SK-N-SH (cell line): ENCODE measurements at places on chromosomes 2 and 18.

DNA sequence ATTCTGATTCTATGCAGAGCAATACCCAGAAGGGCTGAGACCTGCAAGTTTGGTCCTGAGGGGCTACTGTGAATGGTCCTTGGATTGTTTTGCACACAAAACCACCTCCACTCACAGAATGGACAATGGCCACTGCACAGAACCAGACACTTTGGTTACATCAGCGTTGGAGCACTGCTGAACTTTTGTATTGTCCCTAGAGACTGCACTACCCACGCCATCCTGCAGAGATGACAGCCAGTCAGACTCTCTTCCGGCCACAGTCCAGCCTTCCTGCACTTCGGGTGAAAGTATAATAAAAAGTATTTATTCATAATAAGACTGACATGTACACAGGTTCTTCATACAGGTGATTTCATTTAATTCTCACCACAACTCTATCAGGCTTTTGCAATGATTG lies 35.7 kb downstream of the CELF4 start:
- no peak for DNase-seq

DNA sequence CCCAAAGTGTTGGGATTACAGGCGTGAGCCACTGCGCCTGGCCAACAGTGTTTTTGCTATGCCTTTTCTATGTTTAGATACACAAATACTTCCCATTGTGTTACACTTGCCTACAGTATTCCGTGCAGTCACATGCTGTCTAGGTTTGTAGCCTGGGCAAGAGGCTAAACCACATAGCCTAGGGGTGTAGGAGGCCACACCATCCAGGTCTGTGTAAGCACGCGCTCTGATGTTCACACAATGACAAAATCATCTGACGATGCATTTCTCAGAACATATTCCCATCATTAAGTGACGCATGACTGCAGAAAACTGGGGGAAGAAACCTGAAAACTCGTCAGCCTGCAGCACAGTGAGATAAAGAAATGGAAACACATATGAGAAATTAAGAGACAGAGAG lies 46.1 kb upstream of the TWIST2 start:
- DNase-seq, result no peak

DNA sequence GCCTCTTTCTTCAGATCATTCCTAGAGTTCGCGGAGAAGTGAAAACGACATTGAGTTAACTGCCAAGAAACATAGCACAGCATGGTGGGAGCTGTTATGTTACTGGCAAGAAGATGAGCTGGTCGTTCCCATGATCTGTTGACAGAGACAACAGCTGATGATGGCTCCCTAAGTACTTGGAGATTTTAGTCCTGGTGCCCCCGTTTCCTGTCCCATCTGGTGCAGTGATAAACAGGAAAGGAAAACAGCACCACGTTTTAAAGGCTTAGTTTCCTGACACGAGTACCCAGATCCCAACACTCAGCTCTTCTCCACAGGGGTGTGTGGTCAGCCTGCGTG lies 56.4 kb upstream of the KCNG2 start:
- no peak for DNase-seq

GRCh38 chr2:10717628-10718027 lies 3.8 kb upstream of the ATP6V1C2 start:
- no peak for DNase-seq

DNA sequence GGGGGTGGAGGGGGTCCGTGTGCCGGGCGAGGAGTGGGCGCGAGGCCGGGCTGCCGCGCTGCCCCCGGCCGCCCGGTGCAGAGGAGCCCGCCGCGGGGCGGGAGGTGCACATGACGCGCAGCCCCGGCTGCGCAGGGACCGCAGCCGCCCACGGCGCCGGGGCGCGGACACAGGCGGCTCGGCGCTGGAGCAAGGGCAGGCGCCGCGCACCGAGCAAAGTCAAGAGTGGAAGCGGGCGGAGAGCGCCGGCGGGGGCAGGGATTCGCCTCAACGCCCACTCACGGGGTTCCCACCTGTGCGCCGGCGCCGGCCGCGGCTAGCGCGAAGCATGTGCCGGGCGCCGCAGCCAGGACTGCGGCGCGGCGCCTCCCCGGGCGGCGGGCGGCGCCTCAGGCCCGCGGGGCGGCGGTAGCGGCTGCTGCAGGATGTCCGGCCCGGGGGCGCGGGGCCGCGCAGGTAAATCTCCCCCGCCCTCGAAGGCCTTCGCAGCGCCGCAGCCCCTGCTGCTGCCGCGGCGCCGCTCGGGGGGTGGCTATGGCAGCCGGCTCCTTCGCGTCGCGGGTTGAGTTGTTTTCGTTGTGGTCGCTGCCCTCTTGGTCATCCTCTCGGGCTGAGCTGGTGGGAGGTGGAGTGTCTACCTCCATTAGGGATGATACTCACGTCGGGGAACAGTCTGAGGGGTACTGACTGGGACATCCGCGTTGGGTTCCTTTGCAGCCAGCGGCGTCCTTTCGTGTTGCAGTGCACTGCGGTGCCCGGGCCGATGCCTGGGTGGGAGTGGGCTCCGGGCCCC lies 216.3 kb upstream of the DTNA start:
- DNase-seq, result peak; percentile 84

DNA sequence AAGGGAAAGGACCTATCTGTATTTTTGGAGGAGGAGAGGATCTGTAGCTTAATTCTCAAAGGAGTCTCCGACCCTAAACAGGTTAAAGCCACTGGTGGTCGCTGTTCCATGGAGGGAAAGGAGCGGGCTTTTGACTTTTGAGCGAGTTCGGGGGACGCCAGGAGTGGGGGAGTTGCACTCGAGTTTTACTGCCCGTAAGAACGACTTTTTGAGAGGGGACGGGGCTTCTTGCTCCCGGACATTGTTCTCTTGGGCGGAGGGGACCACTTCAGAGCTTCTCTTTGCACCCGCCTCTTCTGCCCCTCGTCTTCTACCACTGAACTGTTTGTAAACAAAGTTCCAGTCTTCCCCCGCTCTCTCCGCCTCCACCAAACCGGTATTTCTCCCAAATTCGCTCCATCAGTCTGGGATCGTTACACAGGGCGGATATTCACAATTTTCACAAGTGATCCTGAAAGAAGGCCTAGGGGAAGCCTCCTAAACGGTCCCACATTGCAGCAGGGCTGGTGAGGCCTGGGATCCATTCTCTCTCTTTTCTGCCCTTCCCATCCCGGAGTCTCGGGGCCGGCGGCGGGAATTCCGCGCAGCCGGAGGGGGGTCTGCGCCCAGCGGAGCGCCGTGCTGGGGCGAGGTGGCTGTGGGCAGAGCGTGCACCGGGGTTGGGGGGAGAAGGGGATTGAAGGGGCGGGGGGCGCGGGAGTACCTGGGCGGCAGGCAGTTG lies 6.6 kb downstream of the DLX2 start:
- DNase-seq, result peak; percentile 55

GRCh38 chr2:197261808-197262226 lies 48.8 kb downstream of the ANKRD44 start:
- peak; percentile 52 for DNase-seq

- no peak for DNase-seq
These were observed 241.6 kb downstream of the RPIA start for GRCh38 chr2:88933091-88933490.

DNA sequence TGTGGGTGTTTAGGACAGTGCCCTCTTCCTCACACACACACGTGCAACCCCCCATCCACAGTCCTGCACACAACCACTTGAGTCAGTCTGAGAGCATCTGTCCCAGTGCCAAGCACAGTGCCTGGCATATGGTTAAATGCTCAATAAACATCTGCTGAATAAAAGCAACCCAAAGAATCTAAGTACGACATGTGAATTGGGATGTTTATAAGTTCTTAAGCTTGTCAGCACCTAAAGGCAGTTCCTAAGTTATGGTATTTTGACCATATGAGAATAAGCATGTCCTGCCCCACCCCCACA lies 37.8 kb downstream of the CAPN13 start:
- DNase-seq, result no peak

- DNase-seq, result no peak
These were observed 9.2 kb upstream of the DNPEP start for GRCh38 chr2:219396863-219397457.

- DNase-seq, result peak; percentile 14
These were observed 12.5 kb downstream of the HDLBP start for GRCh38 chr2:241302759-241303651.

- no peak for DNase-seq
These were observed 29.2 kb downstream of the SLC66A2 start for GRCh38 chr18:79921984-79922965.

GRCh38 chr2:233064530-233065199 lies 4.5 kb downstream of the INPP5D start:
- no peak for DNase-seq

GRCh38 chr18:76616373-76616772 lies 121.3 kb upstream of the ZNF516 start:
- DNase-seq, result no peak

DNA sequence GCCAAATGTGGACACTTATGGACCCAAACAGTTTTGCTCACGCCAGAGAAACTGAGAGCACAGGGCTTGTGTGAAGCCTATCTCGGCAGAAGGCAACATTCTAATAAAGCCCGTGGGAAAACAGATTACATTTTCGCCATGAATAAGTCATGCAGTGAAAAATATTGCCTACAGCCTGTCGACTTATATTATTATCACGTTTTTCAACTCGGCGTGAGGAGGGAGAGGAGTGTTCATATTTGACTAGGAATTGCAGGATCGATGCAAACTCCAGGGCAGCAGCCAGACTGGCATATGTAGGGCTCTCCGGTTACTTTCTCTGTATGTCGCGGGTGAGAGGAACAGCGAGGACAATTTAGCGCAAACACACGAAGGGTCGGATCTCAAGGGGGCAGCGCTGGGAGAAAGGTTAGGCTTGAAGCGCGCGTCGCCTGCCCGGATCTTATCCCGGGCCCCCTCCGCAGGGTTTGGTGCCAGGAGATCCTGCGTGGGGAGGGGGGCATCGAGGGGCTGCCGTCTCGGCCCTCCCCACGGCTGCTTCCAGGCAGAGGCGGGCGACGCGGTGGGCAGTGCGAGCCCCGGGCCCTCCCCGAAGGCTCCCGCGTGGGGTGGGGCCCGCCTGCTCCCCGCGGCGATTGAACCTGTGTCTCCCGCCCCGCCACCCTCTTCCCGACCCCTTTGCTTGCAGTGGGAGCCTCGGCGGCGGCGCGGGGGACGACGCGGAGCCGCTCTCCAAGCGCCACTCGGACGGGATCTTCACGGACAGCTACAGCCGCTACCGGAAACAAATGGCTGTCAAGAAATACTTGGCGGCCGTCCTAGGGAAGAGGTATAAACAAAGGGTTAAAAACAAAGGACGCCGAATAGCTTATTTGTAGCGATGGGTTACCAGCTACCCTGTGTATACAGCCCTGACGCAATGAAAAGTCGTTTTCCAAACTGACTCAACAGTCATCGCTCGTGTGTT lies 4.4 kb downstream of the ADCYAP1 start:
- peak; percentile 27 for DNase-seq

GRCh38 chr2:18430996-18431748 lies 129.3 kb downstream of the RDH14 start:
- DNase-seq, result no peak

DNA sequence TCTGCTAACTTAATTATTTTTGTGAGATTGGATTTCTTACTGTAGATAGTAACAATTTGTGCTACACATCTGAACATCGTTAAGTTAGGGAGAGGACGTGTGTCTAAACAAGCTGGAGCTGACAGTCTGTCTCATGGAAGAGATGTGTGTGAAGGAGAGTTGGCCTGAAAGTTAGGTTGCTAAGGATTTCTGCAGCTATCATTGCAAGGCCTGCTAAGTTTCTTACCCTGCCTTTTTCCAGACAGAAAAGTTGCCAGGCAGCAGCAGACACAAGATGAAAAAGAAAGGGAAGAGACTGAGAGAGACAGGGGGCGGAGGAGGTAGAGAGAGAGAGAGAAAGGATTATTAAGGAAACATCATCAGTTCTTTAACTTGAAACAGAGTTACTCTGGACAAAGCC lies 4.1 kb upstream of the LRP1B start:
- DNase-seq, result no peak

DNA sequence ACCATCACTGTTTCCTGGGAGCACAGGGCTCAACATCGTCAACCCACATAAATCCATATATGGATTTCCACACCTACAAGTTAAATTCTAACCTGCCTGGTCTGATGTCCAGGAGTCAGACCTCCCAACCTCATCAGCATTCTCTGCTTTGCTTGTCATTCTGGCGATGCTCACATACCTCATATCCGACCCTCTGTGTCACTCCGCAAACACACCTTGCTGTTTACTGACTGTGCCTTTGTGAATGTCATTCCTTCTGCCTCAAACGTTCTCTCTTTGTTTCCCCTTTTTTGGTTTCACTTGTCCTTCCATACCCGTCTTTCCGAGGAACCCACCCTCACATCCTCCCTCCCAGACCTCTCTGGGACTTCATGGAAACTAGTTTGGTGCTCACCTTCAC lies 187.1 kb downstream of the ACTR3 start:
- no peak for DNase-seq

DNA sequence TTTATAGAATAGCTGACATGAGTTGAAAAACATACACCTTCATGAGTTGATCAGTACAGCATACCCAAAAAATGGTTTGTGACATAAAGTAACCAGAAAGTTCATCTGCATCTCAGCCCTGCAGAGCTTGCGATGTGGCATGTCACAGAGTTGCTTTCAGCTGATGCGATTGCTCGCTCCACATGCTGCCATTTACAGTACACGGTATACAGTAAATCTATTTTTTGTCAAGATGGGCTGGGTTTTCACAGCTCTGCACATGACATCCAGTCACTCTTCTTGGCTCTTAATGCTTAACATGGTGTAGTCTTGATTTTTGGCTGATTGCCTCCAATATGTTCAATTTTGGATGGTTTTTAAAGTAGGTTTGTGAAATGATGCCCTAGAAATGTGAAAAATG lies 811.9 kb downstream of the SATB2 start:
- no peak for DNase-seq

DNA sequence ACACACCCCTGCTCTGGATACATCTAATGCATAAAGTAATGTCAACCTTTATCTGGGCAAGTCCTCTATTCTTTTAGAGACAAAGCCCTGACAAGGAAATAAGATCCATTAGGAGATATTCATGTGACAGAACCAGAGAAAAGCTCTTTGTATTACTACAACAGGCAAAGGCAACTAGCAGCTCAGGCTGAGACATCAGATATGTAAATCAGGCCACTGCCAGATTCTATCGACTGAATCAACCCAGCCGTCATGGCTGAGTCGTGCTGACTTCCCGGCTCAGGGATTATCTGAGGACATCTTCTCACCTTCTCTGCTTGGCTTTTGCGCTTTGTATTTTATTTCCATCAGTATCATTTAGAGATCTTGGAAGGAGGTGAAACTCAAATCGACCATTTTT lies 294.5 kb downstream of the PLCL1 start:
- peak; percentile 15 for DNase-seq

DNA sequence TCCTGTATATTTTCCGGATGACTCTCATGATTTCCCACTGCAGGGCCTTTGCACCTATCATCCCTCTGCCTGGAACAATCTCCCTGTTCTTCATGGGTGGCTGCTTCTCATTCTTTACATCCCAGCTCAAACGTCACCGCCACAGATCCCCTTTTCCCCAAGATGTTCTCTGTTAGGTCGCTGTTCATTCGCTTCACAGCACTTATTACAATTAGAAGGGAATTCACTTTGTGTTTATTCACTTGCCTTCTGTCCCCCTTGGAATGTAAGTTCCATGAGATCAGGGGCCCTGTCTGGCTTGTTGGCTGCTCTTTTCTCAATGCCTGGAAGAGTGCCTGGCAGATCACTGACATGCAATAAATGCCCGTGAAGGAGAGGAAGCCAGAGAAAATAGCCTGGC lies 106.7 kb downstream of the FOXI3 start:
- no peak for DNase-seq

GRCh38 chr2:103144837-103145236 lies 383.0 kb downstream of the TMEM182 start:
- DNase-seq, result no peak

GRCh38 chr2:233531955-233532354 lies 34.6 kb downstream of the USP40 start:
- no peak for DNase-seq

- no peak for DNase-seq
These were observed 531.0 kb upstream of the SETBP1 start for GRCh38 chr18:44149706-44150105.

GRCh38 chr2:16615687-16616615 lies 49.7 kb downstream of the CYRIA start:
- DNase-seq, result no peak
